Left lung (tissue), 14 donors: ENCODE measurements at places on chromosomes 6 and 20. TPM values are rescaled to one million over a fixed set of nuclear protein-coding genes. Genes with fewer than 3 reads are reported as not detected.

- no peak for DNase-seq
Observed at GRCh38 chr6:137870308-137870644, 3.2 kb downstream of the TNFAIP3 start.

DNA sequence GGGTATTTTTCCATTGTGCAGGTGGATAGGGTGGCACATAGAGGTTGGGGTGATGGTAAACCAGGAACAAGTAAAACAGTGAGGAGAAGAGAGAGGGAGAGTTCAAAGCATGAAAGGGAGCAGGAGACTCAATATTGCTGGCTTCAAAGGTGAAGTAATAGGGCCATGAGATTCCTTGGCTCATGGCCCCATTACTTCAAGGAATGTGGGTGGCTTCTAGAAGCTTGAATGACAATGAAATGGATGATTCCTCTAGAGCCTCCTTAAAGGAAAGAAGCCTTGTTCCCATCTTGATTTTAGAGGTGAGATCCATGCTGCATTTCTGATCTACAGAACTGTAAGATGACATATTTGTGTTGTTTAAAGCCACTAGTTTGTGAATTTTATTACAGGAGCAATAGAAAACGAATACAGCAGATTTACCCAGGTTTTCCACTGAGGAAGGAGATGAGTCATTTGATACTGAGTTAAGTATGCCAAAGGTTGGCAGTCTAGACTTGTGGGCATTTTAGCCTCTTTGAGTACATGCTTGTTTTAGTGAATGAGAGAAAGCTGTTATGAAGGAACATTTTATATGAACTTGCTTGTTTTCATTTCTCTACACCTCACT lies 110.4 kb downstream of the PLCB4 start:
- DNase-seq: no peak

DNA sequence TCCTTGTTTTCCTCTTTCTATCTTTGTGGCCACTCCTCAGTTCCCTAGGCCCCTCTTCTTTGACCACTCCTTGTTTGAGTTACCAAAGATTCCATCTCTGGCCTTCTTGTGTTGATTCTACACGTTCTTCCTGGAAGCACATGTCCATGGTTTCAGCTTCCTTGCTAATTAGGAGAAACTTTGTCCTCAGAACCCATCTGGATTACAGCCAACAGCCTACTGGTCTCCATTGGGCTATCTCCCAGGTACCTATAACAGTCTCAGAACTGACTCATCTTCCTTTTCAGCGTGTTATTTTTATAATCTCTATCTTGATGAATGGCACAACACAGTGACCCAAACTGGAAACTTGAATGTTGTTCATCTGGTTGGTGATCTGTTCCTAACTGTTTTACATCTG lies 17.5 kb downstream of the PTPRA start:
- DNase-seq: no peak

DNA sequence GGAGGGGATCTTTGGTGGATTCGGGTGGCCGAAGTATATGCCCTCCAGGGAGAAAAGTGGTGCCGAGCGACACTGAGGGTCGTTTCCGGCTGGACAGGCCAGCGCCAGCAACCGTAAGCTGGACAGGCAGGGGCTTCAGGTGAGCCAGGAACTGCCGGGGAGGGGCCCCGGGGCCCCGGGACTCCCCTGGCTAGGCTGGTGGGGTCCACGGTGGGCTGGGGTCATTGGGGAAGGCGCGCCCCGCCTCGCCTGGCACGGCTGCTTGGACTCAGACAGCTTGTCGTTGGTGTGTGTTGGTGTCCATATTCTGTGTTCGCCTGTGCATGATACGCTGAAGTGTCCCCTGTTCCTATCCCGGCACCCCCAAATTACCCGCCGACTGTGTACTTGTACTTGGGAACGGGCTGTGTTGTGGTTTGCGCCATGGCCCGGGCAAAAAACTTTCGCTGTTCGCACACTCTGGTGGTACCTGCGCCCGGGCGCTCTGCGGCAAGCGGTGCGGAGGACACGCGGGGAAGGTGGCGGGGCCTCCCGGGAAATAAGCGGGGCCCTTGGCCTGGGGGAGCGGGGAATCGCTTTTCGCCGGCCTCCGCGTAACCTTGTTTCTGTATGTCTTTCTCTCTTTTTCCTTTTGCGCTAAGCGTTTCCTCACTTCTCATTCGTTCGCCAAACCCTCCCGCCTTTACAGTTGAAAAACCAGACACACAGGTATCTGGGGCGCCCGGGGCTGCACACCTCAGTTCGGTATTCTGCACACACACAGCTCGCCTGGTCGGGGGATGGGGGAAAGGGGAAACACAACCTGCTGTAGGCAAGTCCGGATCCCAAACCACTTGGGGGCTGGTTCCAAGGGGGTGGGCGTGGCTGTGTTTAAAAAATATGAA lies 3.2 kb downstream of the GNAS start:
- DNase-seq: no peak

DNA sequence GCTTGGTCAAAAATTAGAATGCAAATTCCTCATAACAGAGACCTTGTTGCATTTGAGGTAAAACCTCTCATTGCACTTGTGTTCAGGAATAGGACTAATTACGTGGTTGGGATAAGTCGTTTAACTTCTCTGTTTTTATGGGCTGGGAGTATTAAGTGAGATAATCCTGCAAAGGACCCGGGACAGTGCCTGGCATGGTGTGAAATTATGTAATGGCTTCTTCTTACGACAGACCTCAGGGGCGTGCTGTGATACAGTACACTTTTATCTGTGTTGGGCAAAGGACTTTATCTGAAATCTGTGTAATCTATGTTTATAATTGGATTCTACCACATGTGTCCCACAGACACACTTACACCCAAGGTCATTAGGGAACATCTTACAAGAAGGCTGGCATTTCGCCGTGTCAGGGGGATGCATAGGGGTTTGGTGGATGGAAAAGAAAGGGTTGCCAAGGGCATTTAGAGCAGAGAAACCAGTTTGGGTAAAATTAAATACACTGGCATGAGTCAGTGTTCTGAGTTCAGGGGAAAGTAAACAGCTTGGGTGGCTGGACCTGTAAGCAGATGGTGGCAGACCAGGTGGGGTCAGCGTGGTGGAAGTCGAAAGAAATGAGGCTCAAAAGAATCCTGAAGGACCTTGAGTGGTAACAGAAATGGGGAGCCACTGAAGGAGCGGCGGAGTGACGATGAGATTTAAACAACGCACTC lies 17.2 kb upstream of the RTF2 start:
- DNase-seq: no peak

DNA sequence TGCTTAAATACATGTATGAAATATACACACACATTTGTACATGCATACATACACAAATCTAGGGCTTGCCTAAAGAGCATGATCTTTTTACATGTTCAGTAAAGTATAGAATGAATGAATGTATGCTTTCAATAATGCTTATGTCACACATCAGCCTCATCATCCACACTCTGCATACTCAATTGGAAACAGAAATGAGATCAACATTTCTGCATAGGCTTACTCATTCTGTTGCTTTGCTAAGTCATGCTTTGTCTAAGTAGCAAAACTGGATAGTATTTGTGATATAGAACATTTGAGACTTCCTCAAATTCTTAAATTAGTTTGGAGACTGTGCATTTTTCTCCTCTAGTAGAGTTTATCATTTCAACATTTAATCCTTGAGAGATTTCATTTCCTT lies 343.3 kb downstream of the ADGRB3 start:
- no peak for DNase-seq

- DNase-seq: no peak
Observed at GRCh38 chr6:21601932-21602390, 8.4 kb downstream of the SOX4 start.

DNA sequence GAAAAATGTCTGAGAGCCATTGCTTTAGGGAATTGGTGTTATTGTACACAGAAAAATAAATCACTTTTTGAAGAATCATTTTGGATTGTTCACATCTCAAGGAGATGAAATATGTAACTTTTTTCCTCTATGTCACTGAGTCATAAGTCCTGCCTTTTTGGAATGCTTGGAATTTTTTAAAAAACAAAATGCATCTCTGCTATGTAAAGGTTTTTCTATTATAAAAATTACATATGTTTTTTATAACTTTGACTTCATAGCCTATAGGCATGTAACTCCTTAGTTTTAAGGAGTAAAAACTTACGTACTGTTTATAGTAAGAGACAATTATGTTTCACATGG lies 8.7 kb downstream of the RNF144B start:
- DNase-seq: no peak

DNA sequence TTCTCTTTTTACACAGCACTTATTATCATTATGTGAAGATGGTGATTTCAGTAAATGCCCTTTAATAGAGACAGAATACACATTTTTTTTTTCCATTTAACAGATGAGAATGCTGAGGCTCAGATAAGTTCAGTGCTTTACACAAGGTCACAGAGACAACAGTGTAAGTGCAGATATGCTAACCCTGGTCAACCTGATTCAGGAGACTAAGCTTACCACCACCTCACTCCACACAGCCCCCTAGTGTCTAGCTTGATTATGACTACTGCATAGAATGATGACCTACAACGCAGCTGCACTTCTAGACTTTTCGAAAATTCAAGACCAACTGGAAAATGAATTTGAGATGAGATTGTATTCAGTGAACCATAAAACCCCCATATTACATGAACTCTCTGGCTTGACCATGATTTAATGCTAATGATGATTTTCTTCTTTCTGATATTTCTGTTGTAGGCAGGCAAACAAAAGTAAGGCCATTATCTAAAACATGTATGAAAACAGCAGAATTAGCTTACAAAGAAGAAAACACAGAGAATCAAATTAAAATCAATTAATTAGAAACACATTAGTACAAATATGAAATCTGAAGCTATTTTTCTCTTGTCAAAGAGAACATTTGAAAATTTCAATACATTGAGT lies 212.1 kb upstream of the PHACTR1 start:
- DNase-seq: no peak

DNA sequence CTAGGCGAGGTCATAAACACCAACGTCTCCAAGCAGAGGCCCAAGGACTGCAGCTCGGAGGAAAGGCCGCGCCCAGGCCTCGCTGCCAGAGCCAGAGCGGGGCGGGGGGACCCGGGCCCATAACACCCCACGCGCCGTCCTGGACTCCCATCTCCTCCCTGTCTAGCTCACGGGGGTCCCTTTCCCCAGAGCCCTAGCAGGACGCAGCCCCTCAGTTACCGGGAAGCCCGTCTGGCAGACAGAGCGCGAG lies 44.9 kb downstream of the MDFI start:
- no peak for DNase-seq

DNA sequence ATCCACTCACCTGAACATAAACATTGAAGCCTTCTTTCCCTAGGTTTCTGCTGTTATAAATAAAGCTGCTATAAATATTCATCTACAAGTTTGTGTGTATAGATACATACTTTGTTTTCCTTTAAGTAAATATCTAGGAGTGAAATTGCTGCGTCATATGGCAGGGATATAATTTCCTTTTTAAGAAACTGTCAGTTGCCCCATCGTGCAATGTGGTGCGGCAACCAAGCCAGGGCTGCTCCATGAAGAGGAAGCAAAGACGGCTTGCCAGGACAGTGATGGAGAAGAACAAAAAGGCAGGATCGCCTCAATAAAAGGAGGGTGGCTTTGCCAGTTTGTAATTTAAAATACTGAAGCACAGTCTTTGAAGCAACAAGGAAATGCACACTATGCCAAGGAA lies 36.6 kb downstream of the CITED2 start:
- no peak for DNase-seq

DNA sequence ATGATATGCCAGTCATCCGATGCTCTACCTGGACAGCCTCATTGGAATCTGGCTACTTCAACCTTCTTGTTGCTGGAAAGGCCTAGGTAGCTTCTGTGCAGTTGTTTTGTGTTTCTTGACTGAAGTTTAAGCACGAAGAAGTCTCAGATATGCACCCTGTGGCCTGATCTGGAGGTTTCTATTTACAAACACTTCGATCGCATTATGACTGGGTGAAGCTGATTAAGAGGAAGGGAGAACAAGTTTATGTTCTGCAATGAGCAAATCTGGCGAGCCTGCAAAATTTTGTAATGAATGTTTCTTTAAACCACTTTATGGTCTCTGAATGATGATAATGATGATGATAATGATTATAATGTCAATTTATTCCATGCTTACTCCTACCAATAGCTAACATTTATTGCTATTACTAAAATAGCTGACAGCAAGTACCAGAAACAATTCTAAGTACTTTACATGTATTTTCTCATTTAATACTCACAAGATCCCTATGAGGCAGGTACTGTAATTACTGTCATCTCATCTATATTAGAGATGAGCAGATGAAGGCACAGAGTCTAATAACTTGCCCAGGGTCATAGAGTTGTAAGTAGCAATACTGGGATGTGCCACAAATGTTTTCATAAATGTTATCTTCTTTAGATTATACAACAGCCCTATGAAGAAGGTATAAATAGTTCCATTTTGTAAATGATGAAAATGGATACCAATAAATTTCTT lies 126.1 kb upstream of the UST start:
- DNase-seq: no peak

DNA sequence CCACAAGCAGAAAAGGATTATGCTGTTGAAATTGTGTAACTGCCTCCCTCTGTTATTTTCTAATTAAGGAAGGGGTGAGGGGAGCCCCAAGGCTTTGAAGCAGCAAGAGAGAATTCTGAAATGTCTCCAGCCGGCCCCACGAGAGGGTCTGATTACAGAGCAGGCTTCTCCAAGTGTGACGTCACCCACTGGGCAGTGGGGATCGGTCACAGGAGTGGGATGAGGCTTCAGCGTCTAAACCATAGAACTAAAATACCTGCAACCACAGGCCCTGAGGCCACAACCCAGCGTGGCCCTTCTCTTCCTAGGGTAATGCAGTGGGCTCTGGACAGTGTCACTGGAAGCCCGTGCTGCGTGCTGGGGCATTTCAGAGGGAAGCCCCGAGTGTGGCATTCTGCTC lies 38.6 kb upstream of the APCDD1L start:
- DNase-seq: no peak

DNA sequence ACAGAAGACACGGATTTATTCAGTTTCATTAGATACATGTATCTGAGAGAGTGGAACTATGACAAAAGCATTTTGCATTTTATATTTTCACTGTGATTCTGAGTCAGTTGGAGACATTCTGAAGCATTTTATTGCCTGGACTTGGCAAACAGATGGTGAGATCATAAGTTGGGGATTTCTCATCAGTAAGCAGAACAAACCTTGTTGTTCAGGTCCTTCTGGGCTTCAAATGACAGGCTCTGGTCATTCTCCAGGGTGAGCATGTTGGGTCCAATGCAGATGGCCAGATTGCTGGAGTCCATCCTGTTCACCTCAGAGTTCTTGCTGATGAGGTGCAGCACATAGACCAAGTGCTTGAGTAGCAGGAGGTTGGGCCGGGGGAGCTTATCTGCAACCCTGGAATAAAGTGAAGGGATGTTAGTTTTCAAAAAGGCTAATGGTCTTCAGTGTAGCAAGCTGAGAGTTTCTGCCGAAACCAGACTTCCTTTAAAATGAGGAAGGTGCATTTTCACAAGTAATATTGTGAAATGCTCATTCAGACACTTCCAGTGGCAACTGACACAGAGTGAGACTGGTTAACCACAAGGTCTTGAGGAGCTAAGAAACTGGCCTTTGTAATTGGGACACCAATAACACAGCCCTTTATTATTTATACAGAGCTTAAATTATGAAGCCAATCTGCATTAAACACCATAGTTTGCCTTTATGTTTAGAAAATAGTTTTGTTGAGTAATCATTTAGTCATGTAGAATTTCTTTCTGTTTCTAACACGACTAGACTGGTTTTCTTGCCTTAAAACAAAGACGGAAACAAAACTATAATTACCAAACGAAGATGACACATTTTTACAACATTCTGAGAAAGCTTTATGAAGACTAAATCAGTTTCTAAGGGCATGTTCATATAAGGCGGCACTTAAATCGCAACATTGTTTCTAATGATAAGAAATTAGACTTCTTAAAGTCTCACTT lies 5.6 kb downstream of the TAGAP start:
- DNase-seq: no peak

PMEPA1 gene
- polyA plus RNA-seq: 25.7 TPM

SLC22A7 gene
- polyA plus RNA-seq: not detected

COQ3 gene
- polyA plus RNA-seq: 11.6 TPM

STMN3 gene
- polyA plus RNA-seq: 32.2 TPM

PCK1 gene
- polyA plus RNA-seq: 0.41 TPM
